ENCODE measurements at places on chromosomes 2 and 18.
A peak's percentile ranks its signal among the peaks of the same experiment; 100 is the strongest.

DNA sequence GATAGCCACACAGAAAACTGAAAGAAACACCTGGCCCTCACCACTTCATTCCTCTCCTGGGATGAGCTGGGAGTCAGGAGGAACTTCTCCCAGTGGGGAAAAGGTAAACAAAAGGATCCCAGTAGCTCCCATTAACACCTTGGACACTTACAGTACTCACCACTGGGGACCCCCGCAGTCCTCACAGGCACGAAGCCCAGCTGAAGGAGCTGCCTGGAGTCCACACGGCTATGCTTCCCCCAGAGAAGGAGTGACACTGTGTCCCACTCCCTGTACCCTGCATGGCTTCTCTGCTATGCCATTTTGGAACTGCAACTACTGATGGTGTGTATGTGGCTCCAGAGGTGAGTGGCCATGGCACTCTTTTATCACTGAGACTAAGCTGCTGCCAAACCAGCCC, 1565.1 kb downstream of the LRP1B start:
- no peak for DNase-seq

DNA sequence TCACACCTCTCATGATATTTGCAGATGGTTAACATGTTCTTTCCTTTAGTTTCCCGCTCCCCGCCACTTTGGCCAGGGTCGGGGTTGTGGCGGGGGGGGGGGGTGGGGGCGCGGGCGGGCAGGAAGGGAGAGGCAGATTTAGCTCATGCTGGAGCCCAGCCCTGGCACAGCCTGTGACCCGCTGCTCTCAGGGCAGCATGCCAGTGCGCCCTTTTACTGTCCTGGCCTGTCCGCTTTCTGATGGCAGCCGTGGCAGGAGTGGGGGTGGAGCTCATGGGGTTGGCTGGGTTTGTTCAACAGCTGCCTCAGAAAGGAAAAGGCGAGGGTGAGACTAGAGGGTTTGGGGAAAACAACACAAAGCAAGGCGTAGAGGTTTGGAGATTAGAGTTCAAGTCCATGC, 56.1 kb downstream of the TNP1 start:
- peak; percentile 49 for DNase-seq

DNA sequence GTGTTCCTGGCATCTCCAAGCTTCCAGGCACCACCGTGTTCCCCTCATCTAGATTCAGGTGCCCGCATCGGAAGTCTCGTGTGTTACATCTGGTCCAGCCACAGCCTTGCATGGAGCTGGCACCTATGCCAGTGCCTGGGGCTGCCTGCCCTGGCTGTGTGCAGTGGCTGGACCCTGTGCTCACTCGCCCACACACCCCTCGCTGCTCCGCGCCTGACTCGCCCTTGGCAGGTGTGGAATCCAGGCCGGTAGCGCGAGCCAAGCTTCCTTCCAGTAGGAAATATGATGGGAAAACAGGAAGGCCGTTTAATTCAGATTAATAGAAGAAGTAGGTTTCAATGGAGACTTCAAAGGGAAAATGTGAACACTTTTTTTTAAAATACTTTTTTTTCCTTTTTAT, 78.0 kb downstream of the PTPN4 start:
- DNase-seq, result no peak

DNA sequence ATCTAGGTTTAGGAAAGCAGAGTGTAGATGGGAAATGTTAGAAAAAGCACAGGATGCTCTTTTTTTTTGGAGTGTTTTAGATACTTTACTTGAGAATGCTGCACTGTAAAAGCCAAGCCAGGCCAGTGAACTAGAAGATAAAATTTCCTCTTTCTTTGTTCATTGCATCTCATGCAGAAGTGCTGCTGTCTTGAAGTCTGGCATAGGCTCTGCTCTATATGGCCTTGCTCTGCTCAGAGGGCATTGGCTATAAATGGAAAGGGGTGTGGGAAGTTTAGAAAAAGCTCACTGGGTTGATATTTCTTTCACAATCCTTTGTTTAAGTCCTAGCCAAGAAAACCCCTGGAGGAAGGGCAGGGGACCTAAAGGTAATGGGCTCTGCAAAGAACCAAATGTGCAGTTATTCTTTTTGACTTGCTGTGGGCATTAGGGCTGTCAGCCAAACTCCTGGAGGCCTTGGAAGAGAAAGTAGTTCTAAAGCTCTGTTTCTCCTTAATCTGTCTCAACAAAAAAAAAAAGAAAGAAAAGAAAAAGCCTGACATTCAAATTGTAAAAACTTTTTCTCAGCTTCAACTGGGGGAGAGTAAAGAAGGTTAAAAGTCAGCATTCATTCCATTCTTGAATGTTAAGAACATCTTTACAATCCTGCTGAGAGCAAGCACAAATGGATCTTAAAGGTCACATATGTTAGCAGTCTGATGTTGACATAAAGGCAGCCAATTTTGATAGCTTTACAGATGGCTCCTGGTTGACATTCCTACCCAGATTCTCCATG, 338.3 kb downstream of the GULP1 start:
- no peak for DNase-seq

DNA sequence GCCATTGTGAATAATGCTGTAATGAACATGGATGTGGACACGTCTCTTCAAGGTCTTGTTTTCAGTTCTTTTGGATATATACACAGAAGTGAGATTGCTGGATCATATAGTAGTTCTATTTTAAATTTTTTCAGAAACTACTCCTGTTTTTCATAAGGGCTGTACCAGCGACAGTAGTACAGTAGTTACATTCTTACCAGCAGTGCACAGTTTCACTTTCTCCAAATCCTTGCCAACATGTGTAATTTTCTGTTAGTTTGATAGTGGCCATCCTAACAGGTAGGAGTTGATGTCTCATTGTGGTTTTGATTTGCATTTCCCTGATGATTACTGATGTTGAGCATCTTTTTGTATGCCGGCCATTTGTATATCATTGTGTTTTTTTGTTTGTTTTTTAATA, 81.7 kb downstream of the EPC2 start:
- no peak for DNase-seq

DNA sequence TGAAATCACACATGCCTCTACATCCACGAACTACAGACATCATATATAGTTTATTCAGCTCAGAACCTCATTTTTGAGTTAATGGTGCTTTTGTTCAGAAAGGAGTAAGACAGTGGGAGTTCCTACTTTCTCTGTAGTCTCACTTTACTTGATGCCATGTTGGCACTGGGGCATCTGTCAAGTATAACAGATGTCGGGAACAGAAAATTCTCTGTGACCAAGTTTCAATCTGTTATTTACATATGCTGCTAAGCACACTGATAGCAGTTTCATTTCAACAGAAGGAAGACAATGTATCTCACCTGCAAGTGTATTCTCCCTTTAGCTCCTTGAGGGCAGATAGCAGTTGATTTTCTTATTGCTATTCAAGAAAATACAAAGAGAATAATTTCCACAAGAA, 774.1 kb downstream of the METTL4 start:
- no peak for DNase-seq

- no peak for DNase-seq
These were observed 144.3 kb upstream of the SMAD7 start for GRCh38 chr18:49094979-49095632.

GRCh38 chr18:32255570-32255969, 65.7 kb downstream of the MEP1B start:
- DNase-seq, result no peak

GRCh38 chr2:108133457-108133856, 106.3 kb upstream of the SULT1C3 start:
- DNase-seq, result no peak

- DNase-seq, result no peak
These were observed 73.0 kb upstream of the ST3GAL5 start for GRCh38 chr2:85961754-85962153.

- DNase-seq, result no peak
These were observed 55.9 kb downstream of the TMEM185B start for GRCh38 chr2:120167272-120167671.

- no peak for DNase-seq
These were observed 36.4 kb downstream of the STK39 start for GRCh38 chr2:168210895-168211570.

GRCh38 chr18:65073060-65073550, 677.7 kb upstream of the CDH7 start:
- no peak for DNase-seq

DNA sequence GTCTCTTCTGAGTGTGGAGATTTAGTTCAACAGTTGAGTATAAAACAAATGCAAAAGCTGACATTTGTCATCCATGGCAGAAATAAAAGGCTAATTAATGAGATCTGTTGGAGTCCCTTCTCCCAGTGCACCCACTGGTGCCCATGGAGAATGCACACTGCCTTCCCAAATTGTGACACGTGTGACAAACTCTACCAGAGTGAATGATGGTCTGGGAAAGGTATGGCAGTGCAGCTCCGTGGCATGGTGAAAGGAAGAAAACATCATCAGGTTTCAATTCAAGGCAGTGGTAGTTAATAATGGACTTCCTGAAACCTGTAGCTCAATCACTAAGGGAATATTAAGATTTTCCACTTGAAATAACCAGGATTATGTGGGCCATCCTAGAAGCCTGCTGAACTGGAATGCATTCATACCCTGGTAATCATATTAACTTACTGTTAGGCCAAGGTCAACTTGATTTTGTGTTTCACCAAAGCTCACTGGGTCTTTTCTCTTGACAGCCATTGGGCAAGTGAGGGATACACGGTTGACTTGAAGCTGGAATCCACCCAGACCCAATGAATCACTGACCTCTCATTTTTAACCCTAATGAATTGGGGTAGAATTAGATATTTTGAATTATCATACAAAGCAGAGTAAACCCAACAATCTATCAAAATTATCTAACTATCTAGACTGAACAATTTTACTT, 167.6 kb downstream of the AFF3 start:
- DNase-seq, result no peak

DNA sequence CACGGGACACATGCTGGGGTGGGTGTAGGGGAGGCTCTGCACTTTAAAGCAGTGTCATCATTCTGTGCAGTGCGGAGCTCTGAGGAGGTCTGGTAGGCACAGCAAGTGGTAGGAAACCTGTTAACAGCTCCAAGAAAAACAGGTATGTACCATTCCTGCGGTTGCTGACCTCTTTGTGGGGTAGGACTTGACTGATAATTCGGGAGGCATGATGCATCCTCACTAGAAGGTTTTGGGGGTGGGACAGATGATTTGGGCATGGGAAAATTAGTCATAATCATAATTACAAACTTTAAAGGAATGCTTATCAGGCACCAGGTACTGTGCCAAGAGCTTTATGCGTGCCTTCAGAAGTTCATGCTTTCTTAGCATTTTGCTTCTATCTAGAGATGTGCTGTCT, 9.7 kb downstream of the DOK1 start:
- no peak for DNase-seq

GRCh38 chr2:158676696-158677095, 118.4 kb upstream of the DAPL1 start:
- no peak for DNase-seq

DNA sequence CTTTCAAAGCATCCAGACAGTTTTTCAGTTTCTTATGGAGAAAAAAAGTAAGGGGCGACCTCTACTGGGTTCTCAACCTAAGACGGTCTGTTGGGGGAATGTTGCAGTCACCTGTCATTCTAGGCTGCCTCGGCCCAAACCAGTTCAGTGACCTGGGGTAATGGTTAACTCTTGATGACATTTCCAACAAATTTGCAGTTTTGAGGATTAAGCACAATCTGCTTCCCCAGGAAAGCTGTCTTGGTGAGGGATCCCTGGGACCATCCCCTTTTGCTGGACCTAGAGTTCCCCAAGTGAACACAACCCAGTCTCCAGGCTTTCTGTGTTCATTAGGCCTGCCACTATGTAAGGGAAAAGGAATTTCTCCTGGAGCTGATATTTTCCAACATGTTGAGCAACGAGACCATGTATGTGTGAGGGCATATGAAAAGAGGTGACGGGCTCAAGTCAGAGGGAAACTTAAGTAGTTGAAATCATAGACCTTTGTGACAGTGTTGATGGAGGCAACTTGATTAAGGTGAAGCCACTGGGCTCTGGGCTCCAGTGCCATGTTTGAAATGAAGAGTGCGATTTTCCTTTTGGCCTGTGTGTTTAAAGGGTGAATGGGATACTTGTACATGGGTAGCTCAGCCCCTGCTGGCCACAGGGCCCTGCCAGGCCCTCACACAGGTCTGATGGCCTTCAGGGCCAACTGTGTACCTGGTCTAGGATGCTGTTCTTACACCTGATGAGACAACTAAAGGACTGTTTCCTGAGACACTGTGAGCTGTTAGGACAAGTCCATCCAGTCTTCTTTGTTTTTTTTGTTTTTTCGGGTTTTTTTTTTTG, 27.0 kb downstream of the FOSL2 start:
- no peak for DNase-seq

DNA sequence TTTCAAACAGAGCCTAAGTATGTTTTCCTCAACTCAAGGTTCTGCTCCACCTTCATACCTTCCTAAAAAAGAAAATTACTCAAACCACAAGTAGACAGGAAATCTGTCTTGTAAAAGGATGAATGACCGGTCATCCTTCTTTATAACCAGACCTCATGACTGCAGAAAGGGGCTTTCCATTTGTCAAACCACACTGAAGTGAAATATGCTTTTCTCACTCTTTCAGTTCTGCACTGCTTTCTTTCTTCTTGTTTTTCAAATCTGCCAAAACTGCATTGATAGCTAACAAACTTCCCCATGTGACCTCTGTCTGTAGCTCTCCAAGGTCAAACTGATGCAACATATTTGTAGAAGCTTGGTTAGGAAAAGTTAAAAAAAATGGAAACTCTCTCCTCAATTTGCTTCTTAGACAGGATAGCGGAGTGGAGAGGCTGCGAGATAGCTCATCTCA, 308.9 kb upstream of the CCDC68 start:
- DNase-seq, result no peak

- DNase-seq, result no peak
These were observed 450.4 kb upstream of the TCF4 start for GRCh38 chr18:56038171-56039030.
